ENCODE measurements at places on chromosomes 7 and 10.

DNA sequence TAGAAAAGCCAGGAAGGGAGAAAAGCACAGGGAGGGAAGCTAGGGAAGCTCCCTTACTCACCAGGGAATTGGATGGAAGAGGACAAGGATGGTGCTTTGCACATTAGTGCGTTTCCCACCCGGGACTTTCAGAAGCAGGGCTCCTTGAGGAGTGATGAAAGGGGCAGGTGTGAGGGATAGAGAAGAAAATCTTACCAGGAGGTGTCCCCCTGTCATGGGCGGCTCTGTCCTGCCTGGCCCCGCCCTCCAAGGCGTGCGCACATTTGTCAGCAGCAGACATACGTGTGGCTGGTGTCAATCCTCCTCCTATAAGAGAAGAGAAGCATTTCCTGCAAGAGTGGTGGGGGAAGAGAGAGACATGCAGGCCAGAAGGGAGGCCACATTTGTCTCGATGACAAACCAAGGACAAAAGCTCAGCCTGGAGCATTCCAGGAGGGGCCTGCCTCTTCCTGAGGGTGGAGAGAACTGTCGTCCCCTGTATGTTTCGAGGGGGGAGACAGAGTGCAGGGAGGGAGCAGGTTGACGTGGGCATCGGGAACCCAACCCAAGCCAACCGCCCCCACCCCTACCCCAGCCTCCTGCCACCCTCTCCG, 47.4 kb upstream of the COMTD1 start:
- no peak for DNase-seq

- DNase-seq = no peak
These were observed 9.5 kb downstream of the OGDHL start for GRCh38 chr10:49752584-49752983.

DNA sequence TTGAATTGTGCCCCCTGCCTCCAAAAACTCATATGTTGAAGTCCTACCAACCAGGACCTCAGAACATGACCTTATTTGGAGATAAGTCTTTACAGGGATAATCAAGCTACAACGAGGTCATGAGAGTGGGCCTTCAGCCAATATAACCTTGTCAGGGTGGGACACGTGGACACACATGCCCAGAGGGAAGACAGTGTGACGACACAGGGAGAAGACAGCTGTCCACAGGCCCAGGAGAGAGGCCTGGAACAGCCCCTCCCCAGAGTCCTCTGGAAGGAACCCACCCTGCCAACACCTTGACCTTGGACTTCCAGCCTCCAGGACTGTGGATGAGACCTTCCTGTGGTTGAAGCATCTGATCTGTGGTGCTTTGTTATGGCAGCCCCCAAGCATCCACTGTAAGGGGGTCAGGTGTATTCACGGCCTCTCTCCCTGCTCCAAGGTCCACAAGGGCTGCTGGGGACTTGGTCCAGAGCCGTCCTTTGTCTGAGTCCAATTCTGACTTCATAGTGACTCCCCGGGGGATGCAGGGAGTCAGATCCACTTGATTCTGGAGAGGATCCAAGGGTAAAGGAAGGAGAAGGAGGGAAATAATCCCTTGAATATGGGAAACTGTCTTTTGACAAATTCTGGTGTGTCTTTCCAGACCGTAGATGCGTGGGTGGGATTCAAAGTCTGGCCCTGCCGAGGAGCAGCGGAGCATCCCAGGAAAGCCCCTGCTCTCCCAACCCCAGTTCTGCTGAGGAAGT, 7.0 kb downstream of the CALML3 start:
- no peak for DNase-seq

DNA sequence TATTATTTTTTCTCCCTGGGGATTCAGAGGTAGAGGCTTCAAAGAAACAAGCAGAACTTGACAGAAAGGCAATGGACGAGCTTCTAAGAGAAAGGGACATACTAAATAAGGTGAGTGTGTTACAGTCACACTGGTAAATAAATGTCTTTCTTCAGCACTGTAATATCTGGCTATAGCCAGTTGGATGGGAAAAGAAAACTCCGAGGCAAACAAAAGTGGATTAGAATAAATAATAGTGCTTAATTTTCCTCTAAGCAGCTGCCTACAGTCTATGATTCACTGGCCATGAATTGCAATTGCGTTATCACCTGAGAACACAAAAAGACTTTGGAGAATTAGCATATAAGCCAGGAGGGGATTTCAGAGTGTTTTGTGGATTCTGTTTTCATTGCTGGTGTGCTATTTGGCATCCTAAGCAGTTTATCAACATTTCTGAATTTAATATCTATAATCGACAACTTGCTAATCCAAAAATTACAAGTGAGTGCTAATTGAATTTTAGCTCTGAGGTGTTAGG, 23.2 kb downstream of the CFAP58 start:
- no peak for DNase-seq

- DNase-seq = peak; percentile 42
These were observed 266.5 kb downstream of the AUTS2 start for GRCh38 chr7:69864822-69865221.

- DNase-seq = no peak
These were observed 31.5 kb downstream of the FGFR2 start for GRCh38 chr10:121566755-121567154.

DNA sequence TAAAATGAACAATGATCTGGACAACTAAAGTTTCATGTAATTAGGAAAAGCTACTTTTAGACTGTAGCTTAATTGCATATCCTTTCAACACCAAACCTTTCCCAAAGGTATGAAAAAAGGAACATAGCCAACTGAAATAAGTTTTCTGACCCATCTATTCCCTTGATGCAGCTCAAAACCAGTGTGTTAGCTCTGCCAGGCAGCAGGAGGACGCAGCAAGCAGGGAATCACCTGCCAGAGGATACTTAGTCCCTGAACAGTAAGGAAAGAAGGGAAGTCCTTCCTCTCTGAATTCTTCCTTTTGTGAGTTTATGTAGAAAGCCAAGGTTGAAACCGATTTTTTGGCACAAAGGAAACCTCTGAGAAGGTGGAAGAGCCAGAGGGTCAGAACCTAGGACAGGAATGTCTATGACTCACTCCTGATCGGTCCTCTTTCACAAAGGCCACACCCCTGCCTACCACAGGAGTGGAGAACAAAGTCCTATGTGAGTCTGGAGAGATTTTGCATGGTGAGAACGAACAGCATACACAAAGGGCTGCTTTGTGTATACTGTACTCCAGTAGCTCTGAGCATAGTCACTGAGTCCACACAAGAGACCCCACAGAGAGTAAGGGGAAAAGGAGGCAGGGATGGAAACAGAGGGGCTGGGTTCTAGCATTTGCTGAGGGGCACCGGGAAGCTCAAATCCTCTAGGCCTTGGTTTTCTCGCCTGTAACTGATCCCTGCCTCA, 68.8 kb upstream of the GSDME start:
- DNase-seq = no peak

DNA sequence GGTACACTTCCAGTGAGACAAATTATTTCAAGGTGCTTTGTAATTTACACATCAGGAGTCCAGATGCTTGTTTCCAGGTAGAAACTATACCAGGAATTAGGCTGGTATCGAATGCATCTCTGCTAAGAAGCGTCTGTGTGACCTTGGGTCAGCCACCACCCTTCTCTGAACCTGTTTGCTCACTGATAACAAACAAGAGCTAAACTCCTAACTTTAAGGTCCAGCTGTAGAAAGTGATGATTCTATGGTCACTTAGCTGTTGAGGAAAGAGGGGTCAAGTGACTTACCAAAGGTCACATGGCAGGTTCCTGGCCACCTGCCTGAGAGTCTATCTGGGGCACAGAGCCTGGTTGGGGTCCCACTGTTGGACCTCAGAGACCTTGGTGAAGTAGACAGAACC, 95.4 kb downstream of the HIF1AN start:
- DNase-seq = no peak

DNA sequence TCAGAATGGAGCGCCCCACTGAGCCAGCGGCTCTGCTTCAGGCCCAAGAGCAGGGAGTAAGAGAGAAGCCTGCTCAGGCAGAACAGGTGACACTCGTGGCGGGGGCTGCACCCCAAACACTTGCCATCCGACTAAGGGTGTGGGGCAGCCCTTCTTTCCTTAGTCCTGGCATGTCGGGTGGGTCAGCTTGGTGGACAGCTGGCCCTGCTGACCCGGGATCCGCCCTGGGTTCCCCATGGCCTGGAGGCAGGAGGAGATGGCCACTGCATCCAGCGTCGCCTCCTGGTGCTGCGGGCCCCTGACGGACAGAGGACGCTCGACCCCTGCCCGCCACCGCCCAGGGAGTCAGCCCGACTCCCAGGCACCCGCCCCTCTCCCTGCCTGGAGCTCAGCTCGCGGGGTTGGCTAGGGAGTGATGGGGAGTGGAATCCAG, 1.2 kb upstream of the PAOX start:
- DNase-seq = no peak

- no peak for DNase-seq
These were observed 37.5 kb downstream of the CASD1 start for GRCh38 chr7:94547126-94547525.

- DNase-seq = no peak
These were observed 200.3 kb upstream of the LYZL2 start for GRCh38 chr10:30829901-30830300.

GRCh38 chr10:46235705-46236545, 50.9 kb upstream of the ANTXRL start:
- no peak for DNase-seq

DNA sequence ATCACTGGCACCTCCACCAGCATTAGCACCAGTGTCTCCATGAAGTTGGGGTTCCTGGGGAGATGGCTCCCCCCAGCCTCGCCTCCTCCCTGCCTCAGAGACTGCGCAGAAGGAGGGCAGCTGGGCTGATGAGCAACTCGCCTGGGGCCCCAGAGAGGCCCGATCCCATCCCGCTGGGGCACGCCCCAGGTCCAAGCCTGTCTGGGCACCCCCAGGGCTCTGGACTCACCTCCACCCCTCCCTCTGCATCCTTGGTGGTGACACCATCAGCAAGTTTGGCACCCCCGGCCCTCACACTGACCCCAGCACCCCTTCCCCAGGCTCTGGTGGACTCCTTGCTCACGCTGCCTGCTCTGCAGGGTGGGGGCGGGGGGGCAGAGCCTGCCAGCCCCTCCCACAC, 89.5 kb downstream of the LHPP start:
- DNase-seq = no peak

DNA sequence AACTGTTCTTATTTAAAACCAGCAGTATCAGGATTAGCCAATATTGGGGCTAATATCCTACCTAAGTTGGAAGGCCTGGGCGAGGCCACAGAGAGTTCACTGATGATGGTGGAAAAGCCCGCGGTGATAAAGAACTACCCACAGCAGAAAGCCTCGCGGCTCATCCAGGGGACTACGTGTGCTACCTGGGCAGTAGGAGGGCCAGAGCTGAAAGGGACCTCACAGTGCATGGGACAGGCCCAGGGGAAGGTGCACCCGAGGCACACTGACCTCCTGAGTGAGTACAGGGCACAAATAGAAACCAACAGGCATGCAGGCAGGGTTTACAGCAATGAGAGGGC, 1.4 kb downstream of the WDR86 start:
- DNase-seq = no peak

- no peak for DNase-seq
These were observed 137.4 kb upstream of the AKR1E2 start for GRCh38 chr10:4688601-4689000.

All from NCI-H1092 treated with DMSO at 0.1 percent for 48 hours (cell line).